Activated T-helper 2 cell treated with anti-CD3 and anti-CD28 coated beads, Interferon-gamma antibody, Interleukin-2, Interleukin-4, amounts not matched to agents 10 μg/mL and 5 μg/mL and 100 μg/mL, durations not matched to agents 14 hours and 24 hours and 36 hours (primary cell): ENCODE measurements at places on chromosomes 5 and 9.

- DNase-seq = no peak
These were observed 36.7 kb downstream of the GSN start for GRCh38 chr9:121304707-121305106.

DNA sequence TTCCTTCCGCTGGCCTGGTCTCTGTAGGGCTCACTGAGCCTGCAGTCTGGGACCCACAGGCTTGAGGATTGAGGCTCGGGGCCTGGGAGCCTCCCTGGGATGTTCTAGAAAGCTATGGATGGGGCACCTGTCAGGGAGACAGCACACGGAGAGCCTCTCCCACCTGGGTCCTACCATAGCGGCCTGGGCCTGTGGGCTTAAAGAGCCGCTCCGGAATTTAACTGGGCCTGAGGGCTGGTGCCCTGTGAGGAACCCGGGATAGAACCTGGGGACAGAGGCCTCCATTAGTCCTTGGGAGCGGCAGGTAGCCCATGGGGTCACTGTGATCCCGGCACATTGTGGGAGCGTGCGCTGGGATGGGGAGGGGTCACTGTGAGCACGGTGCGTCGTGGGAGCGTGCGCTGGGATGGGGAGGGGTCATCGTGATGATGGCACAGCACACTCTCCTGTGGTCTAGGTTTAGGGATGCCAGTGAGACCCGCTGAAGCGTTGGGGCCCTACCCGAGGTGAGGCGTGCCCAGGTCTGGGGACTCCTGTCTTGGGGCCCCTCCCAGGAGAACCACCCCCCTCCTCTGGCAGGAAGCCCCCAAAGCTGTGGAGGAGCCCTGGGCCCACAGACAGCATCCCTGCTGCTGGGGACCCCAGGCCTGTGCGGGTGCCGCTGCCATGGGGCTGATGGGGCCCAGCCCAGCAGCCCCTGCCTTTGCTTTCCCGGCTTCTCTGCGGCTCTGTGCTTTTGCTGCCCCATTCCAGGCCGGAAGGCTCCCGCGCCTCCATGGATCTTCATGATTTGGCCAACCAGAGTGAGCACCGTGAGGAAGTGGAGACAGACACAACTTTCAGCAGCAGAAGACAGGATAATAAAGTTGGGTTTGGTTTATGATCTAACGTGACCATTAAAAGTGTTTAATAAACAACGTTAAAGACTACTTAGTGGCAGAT lies 3.4 kb upstream of the CEP72 start:
- no peak for DNase-seq

DNA sequence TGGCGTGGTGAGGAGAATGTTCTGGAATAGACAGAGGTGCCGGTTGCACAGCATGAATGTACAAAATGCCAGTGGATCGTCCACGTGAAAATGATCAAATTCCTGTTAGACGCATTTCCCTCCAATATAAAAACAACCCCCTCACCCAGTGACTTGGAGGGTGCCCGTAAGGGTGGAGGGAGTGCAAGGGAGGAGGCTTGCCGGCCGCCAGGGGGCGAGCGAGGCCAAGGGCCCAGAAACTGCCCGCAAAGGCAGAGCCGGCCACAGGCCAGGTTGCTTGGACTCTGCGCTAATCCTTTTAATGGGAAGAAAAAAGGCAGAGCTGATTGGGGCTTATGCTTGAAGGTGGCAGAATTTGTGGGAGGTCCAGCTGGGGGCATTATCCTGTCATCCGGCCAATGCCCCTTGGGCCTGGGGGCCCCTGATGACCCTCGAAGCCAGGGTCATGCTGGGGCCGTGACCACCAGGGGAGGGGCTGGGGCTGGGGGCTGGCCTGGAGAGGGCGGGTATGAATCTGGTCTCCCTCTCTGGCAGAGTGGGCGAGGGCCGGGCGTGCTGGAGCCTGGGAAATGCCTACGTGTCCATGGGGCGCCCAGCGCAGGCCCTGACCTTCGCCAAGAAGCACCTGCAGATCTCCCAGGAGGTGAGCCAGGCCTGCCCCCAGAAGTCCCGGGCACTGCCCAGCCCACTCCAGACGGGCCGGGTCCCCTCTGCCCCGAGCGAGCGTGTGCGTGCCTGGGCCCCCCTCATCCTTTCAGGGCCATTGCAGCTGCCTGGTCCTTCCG lies 12.0 kb downstream of the GPSM1 start:
- DNase-seq = no peak

GRCh38 chr9:135932656-135933055 lies 25.3 kb upstream of the CAMSAP1 start:
- no peak for DNase-seq
